ENCODE measurements at places on chromosomes 1 and 21.

DNA sequence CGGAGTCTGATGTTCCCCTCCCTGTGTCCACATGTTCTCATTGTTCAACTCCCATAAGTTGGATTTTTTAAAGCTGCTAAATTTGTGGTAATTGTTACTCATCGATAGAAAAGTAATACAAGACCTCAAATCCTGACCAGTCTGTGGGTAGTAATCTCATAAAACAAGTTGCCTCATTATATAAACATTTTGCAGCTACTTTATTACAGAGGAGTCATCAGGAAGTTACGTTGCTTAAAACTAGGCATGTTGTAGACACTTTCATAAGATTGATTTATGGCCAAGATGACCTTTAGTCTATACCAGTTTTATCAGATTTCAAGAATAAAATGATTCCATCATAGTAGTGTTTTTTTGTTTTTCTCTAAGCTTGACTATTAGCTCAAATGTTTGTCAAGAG, 208.8 kb downstream of the GIPC2 start:
- DNase-seq = no peak

DNA sequence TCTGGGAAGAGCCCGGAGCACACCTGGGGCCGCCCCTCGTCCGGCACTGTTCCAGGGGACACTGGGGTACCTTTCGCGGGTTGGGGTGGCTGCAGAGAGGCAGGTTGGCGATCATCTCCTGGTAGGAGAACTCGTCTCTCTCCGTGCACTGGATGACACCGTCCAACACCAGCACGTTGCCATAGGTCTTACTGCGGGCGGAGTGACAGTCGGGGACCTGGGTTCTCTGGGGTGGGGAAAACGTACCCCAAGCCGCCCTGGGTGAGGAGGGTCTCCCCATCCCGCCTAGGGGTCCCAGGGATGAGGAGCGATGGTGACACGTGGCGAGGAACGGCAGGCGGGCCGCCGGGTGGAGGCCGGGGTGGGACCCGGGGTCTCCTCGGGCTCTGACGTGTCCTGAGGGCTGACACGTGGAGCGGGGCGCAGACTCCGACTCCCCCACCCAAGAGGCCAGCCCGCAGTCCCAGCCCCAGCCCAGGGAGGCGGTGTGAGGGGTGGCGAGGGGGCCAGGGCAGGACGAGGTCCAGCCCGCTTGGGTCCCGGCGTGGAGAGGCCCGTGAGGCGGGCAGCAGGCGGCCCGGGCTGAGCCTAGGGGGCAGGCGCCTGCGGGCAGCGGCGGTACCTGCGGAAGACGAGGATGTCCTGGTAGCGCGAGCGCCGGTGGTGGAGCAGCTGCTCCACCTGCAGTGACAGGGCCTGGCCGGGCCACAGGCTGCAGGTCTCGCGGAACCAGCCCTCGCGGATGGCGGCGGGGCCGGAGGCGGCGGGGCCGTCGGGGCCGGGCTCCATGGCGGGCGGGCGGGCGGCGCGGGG, 457 bp downstream of the SRM start:
- no peak for DNase-seq

DNA sequence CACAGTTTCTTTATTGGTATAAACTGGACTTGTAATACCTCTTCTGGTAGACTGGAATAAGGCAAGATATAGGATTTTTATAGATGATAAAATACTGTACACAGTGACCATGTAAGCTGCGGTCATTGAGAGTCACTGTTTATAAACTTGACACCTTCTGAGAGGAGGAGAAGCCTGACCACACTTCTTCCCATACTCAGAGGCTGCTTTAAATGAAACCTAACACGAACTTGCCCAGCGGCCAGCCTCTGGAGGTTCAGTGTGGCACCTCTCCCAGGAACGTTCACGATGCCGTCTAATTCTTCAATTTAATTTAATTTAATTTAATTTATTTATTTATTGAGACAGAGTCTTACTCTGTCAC, 22.5 kb downstream of the MTARC1 start:
- no peak for DNase-seq

GRCh38 chr1:245211035-245211749, 56.4 kb downstream of the KIF26B start:
- DNase-seq = no peak

DNA sequence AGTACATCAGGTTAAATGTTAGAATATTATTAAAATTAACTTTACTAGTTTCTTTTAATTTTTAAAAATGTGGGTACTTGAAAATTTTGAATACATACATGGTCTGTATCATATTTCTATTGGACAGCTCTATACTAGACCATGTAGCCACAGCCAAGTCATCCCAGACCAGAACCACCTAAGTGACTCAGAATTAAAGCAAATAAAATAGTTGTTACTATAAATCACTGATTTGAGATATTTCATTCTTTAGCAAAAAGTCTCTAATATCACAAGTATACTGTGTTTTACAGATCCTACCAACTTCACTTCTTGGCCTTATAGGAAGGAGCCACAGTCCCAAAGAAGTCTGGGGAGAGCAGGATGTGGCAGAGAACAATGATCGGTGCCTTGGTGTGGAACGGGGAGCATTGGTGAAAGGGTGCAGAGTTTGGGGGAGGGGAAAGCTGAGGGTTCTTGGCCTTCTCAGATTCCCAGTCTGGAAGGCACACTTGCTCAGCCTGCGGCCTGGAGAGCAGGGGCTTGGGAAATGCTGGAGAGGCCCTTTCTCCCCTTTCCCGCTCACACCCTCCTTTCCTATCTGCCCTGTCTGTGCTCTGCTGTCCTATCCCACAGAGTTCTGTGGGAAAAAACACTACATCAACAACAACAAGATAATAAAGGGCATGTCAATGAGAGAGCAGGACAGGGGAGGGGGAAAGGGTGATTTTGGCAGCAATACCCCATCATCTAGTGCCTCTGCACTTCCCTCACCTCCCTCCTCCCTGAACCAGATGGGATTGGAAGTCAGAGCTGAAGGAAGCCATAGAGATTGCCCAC, 122.1 kb downstream of the NGF start:
- DNase-seq = no peak

DNA sequence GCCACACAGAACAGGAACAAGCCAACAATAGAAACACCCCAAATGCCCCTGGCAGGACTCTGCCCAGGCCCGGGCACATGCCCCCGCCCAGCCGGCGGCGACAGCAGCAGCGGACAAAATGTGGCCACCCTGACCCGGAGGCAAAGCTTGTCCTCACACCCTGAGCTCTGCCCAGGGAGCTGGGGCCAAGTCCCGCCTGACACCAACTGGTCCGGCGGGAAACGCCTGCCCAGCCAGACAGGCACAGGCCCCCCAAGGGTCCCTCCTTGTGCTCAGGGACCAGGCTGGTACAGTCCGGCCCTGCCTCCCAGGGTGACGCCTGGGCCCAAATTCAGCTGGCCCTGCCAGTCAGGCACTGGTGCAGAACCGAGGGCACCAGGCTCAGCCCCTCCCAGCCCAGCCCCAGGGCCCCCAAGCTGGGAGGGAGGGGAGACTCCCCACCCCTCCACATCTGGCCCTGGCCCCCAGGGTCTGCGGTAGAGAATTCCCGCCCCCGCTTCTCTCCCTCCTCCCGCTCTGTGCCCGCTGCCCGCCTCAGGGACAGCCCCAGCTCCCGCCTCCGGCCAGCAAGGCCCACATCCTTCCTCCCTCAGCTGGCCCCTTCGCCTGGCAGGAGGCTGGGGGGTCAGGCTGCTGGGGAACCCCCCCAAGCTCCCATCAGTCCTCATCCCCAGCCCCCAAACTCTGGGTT, 2.0 kb downstream of the AHDC1 start:
- DNase-seq = no peak

DNA sequence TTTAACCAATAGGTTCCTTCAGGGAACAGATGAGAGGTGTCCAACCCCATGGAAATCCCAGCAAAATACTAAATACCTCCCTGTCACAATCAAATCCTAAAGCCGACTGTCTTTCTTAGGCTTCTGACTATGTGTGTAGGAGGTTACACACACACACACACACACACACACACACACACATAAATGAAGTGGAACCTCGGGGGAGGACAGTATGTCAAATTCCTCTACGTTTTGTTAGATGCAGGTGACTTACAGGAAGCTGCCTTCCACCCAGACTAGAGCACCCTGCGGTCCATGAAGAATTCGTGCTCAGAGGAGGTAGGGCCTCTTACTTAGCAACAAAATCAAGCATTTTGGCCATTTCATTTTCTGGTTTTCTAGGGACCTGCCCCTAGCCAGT, 16.4 kb downstream of the RSPH1 start:
- no peak for DNase-seq

GRCh38 chr1:177306981-177307380, 136.2 kb downstream of the BRINP2 start:
- no peak for DNase-seq

DNA sequence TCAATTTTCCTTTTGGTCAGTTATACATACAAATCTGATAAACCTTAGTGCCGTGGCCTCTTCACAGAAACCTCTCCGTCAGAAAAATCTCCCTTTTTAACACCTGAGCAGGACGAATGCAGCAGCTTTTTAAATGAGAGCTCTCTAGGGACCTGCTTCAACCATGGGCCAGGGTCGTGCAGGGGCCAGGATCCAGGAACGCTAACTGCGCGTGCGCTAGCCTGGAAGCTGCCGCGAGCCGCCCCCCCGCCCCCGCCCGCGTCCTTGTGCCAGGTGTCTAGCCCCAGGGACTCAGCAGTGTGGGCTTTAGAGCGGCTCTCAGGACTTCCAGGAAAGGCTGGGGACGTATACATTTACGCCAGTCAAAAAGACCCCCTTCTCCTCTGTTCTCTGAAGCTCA, 136.8 kb upstream of the FMN2 start:
- DNase-seq = no peak

DNA sequence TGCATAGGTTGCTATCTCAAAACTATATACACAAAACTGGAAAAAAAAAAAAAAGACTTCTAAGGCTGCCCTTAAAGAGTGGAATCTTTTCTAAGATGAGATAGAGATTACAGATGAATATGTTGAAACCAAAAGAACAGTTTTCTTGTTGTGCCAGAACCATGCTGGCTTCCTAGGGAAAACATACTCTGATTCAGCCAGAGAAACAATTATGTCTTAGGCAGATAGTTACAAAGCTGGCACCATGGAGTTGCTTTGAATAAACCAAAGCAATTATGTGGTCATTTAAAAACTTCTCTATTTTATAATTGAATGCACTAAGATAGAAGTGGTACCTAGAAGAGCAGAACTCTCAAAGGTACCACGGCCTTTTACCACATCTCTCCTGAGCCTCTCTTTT, 341.3 kb downstream of the PDE4B start:
- no peak for DNase-seq

DNA sequence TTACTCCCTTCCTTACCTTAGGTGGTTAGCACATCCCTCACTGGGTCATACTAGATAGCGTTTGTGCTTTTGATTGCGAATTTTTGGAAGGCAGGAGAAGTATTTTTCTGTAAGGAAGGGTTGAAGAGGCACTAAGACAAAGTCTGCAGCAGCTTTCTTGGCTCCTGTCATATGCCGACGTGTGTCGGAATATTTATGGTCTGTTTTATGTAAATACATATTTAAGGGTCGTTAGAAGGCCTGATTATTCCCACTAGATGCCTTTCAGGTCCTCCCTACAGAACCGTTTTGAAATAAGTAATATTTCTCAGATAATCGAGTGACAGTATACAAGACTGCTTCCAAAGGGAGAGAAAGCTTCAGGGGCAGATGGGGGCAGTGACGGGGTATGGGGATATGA, 10.0 kb downstream of the RNF220 start:
- no peak for DNase-seq

- DNase-seq = peak; percentile 24
These were observed 13.7 kb downstream of the TLR5 start for GRCh38 chr1:223129229-223129901.

DNA sequence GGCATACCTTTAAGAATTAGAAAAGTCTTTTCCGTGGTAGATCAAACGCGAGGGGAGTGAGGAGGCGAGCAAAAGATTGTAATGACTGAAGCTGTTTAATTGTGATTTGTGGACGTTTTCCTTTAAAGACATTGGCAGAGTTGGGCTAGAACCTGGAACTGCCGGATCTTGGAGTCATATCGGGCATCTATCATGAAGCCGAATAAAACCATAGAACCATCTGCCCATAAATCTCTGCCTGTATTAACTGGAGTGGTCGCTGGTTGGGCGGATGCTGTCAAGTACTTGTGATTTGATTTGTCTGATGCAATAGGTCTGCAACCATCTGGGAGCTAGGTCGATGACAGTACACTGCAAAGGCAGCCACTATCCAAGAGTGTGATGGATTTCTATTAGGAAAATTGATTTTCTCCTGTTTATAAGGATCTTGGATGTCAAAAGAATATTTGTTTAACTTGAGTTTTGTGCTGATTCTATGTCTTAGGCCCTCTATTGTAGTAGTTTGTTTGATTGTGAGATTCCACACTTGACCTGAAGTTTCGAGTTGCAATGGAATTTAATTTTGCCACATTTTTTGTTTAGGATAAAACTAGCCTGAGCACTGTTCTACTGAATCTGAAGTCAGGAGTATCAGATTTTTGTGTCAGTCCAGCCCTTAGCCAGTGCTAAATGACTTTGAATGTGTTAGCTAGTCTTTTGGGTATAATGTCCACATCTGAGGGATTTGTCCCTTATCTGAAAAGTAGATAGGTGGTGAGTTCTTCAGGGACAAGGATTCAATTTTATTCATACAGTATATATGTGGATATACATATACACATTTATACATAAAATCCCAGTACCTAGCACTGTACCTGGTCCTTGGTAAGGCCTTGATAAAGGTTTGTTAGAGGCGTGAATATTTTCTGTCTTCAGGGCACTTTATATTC, 1.2 kb downstream of the SARS1 start:
- DNase-seq = peak; percentile 88

- no peak for DNase-seq
These were observed 2.6 kb downstream of the COL16A1 start for GRCh38 chr1:31701091-31701736.

- DNase-seq = no peak
These were observed 17.3 kb upstream of the RBM15 start for GRCh38 chr1:110321846-110322245.

DNA sequence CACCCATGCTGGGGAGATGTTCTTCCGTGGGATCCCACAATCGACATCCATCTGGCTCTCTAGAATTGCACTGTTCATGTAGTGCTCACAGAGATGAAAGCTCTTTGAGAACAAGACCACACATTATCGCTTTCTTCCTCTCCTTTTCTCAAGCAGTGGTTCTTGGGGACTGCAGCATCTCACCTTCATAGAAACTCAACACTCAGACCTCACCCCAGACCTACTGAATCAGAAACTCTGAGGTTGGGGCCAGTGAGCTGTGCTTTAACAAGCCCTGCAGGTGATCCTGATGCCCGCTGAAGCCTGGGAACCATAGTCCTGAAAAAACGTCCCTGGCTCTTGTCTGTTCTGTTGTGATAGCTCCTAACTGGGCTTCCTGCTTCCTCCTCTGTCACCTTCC, 251.3 kb upstream of the FGGY start:
- no peak for DNase-seq

DNA sequence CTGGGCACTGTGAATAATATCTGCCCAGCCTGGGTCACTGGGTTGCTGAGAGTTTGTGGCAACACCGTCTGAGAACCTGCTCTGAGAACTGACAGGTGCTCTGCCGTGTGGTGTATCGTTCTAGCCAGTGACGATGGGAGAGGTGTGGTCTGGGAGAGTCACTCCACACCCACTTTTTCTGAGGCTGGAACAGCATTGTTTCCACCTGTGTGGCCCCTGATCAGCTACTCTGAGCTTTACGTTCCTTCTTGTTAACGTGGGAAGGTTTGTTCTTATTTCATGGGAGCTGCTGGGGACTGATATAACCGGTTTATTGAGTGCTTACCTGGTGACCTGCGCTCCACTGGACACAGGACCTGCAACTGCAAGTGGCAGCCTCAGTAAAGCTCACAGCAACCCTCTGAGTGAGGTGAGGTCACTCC, 34.8 kb upstream of the TENT5C start:
- DNase-seq = no peak

Data from hematopoietic multipotent progenitor cell treated with erythropoietin and hydrocortisone succinate and interleukin-3 and kit ligand, for 17 days (in vitro differentiated cells).